ENCODE measurements at places on chromosomes 5 and 9.
A peak's percentile ranks its signal among the peaks of the same experiment; 100 is the strongest.

DNA sequence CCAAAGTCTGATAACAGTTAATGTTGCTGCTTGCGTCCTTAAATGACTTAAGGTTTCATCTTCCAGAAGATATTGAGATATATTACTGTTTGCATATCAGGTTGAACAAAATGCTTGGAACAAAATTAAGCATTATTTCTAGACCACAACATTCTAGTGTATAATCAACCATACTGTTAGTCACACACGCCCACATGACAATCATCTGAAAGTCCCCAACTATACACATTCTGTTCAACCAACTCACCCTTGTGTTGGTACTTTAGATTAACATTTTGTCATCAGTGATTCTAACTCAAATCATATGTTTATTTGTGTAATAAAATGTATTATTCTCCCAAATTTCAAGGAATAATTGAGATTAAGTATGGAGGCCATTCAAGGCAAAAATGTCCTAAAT is 47.3 kb downstream of the LURAP1L start:
- DNase-seq, result no peak

- no peak for DNase-seq
Measured at GRCh38 chr9:102779356-102779755, 215.8 kb upstream of the CYLC2 start.

- no peak for DNase-seq
Measured at GRCh38 chr9:101791938-101792337, 53.5 kb upstream of the GRIN3A start.

- DNase-seq, result no peak
Measured at GRCh38 chr9:137802021-137802420, 75.6 kb upstream of the CACNA1B start.

GRCh38 chr9:34025062-34025461 is 23.6 kb downstream of the UBAP2 start:
- no peak for DNase-seq

DNA sequence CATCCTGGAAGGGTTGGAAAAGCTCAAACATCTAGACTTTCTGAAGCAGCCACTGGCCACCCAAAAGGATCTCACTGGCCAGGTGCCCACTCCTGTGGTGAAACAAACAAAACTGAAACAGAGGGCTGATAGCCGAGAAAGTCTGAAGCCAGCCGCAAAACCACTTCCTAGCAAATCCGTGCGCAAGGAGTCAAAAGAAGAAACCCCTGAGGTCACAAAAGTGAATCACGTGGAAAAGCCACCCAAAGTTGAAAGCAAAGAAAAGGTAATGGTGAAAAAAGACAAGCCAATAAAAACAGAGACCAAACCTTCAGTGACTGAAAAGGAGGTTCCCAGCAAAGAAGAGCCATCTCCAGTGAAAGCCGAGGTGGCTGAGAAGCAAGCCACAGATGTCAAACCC is 87.6 kb downstream of the MAP1B start:
- no peak for DNase-seq

DNA sequence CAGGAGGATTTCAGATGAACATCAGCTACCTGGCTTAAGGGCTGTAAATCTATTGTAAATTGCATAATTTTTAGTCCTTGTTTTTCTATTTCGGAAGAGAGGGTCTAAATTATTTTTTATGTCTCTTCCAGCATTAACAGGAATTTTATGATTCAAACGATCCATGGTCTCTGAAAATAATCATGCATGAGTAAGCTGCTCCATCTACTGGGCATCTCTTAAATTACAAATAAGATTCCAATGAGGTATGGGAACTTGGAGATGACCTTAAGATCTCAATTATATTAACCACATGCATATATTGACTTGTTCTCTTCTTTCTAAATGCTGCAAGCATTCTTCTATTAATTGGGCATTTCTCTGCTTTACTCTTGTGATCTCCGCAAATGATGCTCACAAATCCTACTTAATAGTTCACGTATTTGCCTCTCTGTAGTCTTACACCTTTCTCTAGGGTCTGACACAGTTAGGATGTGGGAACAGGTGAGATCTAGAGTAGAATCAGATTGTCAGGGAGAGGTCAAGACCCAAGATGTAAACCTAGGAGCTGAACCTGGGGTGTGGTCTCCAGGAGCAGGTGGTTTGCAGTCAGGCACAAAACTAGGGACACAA is 86.9 kb downstream of the NUDT12 start:
- DNase-seq, result peak; percentile 4

- DNase-seq, result no peak
Measured at GRCh38 chr9:69822116-69822750, 1.6 kb downstream of the CFAP95 start.

- DNase-seq, result no peak
Measured at GRCh38 chr5:17269201-17269600, 51.8 kb downstream of the BASP1 start.
